ENCODE measurements at places on chromosomes 6 and 20. TPM values are rescaled to one million over a fixed set of nuclear protein-coding genes. Genes with fewer than 3 reads are reported as not detected.

RAB44 gene
- 0.11 TPM for total RNA-seq

GLP1R gene
- total RNA-seq, result 1.8 TPM

GRCh38 chr20:21562656-21563055 lies 48.8 kb upstream of the NKX2-2 start:
- H3K4me1 ChIP-seq, result no peaks in the 10 kb centered on the region
- no peak for DNase-seq
- no peaks in the 10 kb centered on the region for H3K27me3 ChIP-seq
- H3K36me3 ChIP-seq, result no peaks in the 10 kb centered on the region

- no peak overlapping the region for H3K27ac ChIP-seq
- no peaks in the 10 kb centered on the region for H3K27me3 ChIP-seq
- H3K4me1 ChIP-seq, result no peaks in the 10 kb centered on the region
- no peak overlapping the region for H3K4me3 ChIP-seq
- DNase-seq, result no peak
These were observed 40.1 kb downstream of the ADNP start for GRCh38 chr20:50891138-50891537.

MEA1 gene
- total RNA-seq, result 91.2 TPM

NMBR gene
- not detected for total RNA-seq

CPXM1 gene
- 57.1 TPM for total RNA-seq

GRCh38 chr20:20265210-20265609 lies 102.7 kb upstream of the INSM1 start:
- no peaks in the 10 kb centered on the region for H3K36me3 ChIP-seq
- no peak overlapping the region for H3K27ac ChIP-seq
- H3K4me3 ChIP-seq, result no peak overlapping the region

SLC32A1 gene
- total RNA-seq, result 0.09 TPM

GRCh38 chr20:63178446-63178820 lies 37.5 kb downstream of the YTHDF1 start:
- H3K4me3 ChIP-seq, result peak overlapping the region; percentile 49

GSTA3 gene
- not detected for total RNA-seq

GRCh38 chr20:19929481-19930145 lies 87.5 kb upstream of the NAA20 start:
- H3K4me3 ChIP-seq, result no peak overlapping the region
- H3K27me3 ChIP-seq, result no peaks in the 10 kb centered on the region
- no peaks in the 10 kb centered on the region for H3K36me3 ChIP-seq

- H3K36me3 ChIP-seq, result peaks cover 6% of the 10 kb centered on the region
- peaks cover 5% of the 10 kb centered on the region for H3K4me1 ChIP-seq
- no peak overlapping the region for H3K4me3 ChIP-seq
- H3K27me3 ChIP-seq, result no peaks in the 10 kb centered on the region
- H3K27ac ChIP-seq, result no peak overlapping the region
These were observed 158.6 kb downstream of the LAMA2 start for GRCh38 chr6:129041563-129041962.

FOXO3 gene
- total RNA-seq, result 18.1 TPM

GRCh38 chr6:91031581-91031980 lies 444.7 kb upstream of the MAP3K7 start:
- peak overlapping the region; percentile 19 for H3K27ac ChIP-seq
- peak; percentile 17 for DNase-seq
- H3K4me1 ChIP-seq, result peaks cover 44% of the 10 kb centered on the region
- no peaks in the 10 kb centered on the region for H3K27me3 ChIP-seq
- H3K4me3 ChIP-seq, result no peak overlapping the region

- H3K27me3 ChIP-seq, result no peaks in the 10 kb centered on the region
- DNase-seq, result no peak
- H3K4me3 ChIP-seq, result no peak overlapping the region
- no peak overlapping the region for H3K27ac ChIP-seq
- no peaks in the 10 kb centered on the region for H3K4me1 ChIP-seq
These were observed 172.6 kb upstream of the KCNG1 start for GRCh38 chr20:51195419-51195901.

DNA sequence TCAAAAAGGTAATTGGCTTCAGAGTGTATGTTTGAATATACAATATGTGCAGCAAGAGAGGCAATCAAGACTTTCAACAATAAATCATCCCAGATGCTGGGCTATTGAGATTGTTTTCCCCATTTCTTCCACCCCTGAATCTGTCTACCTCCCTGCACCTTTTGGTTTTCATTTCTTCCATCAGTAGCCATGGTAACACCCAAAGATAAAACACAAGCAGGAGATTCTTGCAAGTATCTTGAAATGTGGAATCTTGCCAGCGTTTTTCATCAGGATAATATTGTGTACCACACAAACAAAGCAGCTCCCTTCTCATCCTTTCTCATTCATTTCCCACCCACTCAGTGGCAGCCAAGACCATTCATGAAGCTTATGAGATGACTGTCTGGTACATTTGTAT lies 73.0 kb upstream of the NRSN1 start:
- no peaks in the 10 kb centered on the region for H3K36me3 ChIP-seq
- H3K27me3 ChIP-seq, result no peaks in the 10 kb centered on the region
- H3K4me1 ChIP-seq, result no peaks in the 10 kb centered on the region
- H3K4me3 ChIP-seq, result no peak overlapping the region
- no peak for DNase-seq

- H3K27ac ChIP-seq, result no peak overlapping the region
- no peak for DNase-seq
These were observed 13.3 kb upstream of the RIPOR2 start for GRCh38 chr6:24949020-24949569.

PSORS1C2 gene
- total RNA-seq, result 0.78 TPM

- no peaks in the 10 kb centered on the region for H3K27me3 ChIP-seq
- peaks cover 23% of the 10 kb centered on the region for H3K36me3 ChIP-seq
- peaks cover 15% of the 10 kb centered on the region for H3K4me1 ChIP-seq
- no peak overlapping the region for H3K4me3 ChIP-seq
- H3K27ac ChIP-seq, result no peak overlapping the region
These were observed 94.9 kb upstream of the POPDC3 start for GRCh38 chr6:105274678-105275077.

GRCh38 chr20:23341073-23341472 lies 9.5 kb upstream of the NXT1 start:
- no peak for DNase-seq
- H3K4me3 ChIP-seq, result no peak overlapping the region
- peaks cover 13% of the 10 kb centered on the region for H3K4me1 ChIP-seq
- no peak overlapping the region for H3K27ac ChIP-seq
- no peaks in the 10 kb centered on the region for H3K36me3 ChIP-seq

GRCh38 chr6:149964308-149965193 lies 808 bp downstream of the ULBP1 start:
- H3K36me3 ChIP-seq, result peaks cover 5% of the 10 kb centered on the region
- H3K27ac ChIP-seq, result no peak overlapping the region

PRSS35 gene
- 3.1 TPM for total RNA-seq

- 0 out of 2 replicates have a peak, but pooled peaks cover 5% of the 10 kb centered on the region for H3K4me1 ChIP-seq
- peaks cover 54% of the 10 kb centered on the region for H3K36me3 ChIP-seq
- H3K27ac ChIP-seq, result no peak overlapping the region
- H3K27me3 ChIP-seq, result no peaks in the 10 kb centered on the region
- DNase-seq, result no peak
These were observed 50.3 kb downstream of the RRBP1 start for GRCh38 chr20:17631576-17632319.

WFDC12 gene
- not detected for total RNA-seq

SLC17A1 gene
- not detected for total RNA-seq

GRCh38 chr6:2182251-2182650 lies 63.2 kb downstream of the GMDS start:
- no peaks in the 10 kb centered on the region for H3K27me3 ChIP-seq
- H3K4me3 ChIP-seq, result no peak overlapping the region
- H3K36me3 ChIP-seq, result peaks cover 18% of the 10 kb centered on the region

LY6G5C gene
- 0.98 TPM for total RNA-seq

- H3K36me3 ChIP-seq, result no peaks in the 10 kb centered on the region
- no peak for DNase-seq
- H3K4me1 ChIP-seq, result peaks cover 21% of the 10 kb centered on the region
- H3K27me3 ChIP-seq, result no peaks in the 10 kb centered on the region
- no peak overlapping the region for H3K4me3 ChIP-seq
- no peak overlapping the region for H3K27ac ChIP-seq
These were observed 39.6 kb upstream of the GFOD1 start for GRCh38 chr6:13526727-13527670.

DEFB110 gene
- total RNA-seq, result not detected

E2F1 gene
- 34.2 TPM for total RNA-seq

DNA sequence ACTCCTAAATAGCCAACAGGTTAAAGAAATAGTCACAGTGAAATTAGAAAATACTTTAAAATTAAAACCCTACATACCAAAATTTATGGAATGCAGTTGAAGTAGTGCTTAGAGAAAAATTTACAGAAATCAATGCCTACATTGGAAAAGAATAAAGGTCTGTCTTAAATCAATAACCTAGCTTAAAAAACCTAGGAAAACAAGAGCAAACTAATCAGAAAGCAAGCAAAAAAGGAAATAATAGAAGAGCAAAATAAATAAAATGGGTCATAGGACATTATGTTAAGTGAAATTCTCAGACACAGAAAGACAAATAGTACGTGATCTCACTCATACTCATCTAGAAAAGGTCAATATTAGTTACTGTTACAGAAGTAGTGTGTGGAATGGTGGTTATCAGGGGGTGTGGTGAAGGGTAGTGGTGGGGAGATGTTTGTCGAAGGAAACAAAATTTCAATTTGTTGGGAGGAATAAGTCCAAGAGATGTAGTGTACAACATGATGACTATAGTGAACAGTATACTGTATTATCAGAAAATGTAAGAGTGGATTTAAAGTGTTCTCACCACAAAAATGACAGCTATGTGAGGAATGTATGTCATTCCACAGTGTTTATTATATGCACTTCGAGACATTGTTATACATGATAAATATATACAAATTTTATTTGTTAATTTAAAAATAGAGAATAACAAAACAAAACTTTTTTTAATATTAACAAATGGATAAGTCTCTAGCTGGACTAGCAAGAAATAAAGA lies 423.6 kb downstream of the CDH26 start:
- H3K4me1 ChIP-seq, result no peaks in the 10 kb centered on the region
- no peak overlapping the region for H3K27ac ChIP-seq
- H3K36me3 ChIP-seq, result peaks cover 8% of the 10 kb centered on the region
- peaks cover 51% of the 10 kb centered on the region for H3K27me3 ChIP-seq
- no peak overlapping the region for H3K4me3 ChIP-seq

GRCh38 chr6:91501930-91502329 lies 915.1 kb upstream of the MAP3K7 start:
- H3K27me3 ChIP-seq, result no peaks in the 10 kb centered on the region
- no peaks in the 10 kb centered on the region for H3K4me1 ChIP-seq
- no peaks in the 10 kb centered on the region for H3K36me3 ChIP-seq

- no peaks in the 10 kb centered on the region for H3K27me3 ChIP-seq
- H3K4me3 ChIP-seq, result no peak overlapping the region
- H3K27ac ChIP-seq, result no peak overlapping the region
- DNase-seq, result no peak
- H3K36me3 ChIP-seq, result no peaks in the 10 kb centered on the region
- H3K4me1 ChIP-seq, result peaks cover 7% of the 10 kb centered on the region
These were observed 256.6 kb downstream of the PLCB1 start for GRCh38 chr20:8388707-8389106.

NFS1 gene
- 36.1 TPM for total RNA-seq

GRCh38 chr6:132530293-132530974 lies 7.6 kb upstream of the TAAR9 start:
- H3K4me3 ChIP-seq, result peak overlapping the region; percentile 62
- peak overlapping the region; percentile 92 for H3K27ac ChIP-seq
- no peaks in the 10 kb centered on the region for H3K27me3 ChIP-seq

GRCh38 chr6:147738099-147738498 lies 229.6 kb downstream of the SAMD5 start:
- no peaks in the 10 kb centered on the region for H3K27me3 ChIP-seq
- no peak for DNase-seq
- H3K4me3 ChIP-seq, result no peak overlapping the region
- H3K36me3 ChIP-seq, result no peaks in the 10 kb centered on the region

DNA sequence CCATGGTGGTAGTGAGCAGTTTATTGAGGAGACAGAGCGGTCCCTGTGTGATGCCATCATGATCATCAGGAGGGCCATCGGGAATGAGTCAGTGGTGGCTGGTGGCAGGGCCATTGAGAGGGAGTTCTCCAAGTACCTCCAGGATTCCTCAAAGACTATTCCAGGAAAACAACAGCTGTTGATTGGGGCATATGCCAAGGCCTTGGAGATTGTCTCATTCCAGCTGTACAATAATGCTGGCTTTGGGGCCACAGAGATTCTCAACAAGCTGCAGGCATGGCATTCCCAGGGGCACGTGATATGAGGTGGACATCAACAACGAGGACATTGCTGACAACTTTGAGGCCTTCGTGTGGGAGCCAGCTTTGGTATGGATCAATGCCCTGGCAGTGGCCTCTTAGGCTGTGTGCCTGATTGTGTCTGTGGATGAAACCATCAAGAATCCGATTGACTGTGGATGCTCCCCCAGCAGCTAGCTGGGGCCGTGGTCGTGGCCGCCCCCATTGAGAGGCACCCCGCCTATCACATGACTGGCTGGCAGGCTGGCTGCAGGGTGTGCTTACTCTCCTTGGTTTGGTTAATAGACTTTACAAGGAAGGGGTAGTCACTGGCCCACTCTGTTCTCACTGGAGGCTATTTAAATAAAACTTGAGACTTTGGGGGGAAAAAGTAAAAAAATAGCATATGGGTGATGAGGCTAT lies 16.7 kb downstream of the RAET1E start:
- no peaks in the 10 kb centered on the region for H3K36me3 ChIP-seq
- DNase-seq, result no peak
- peaks cover 34% of the 10 kb centered on the region for H3K27me3 ChIP-seq
- H3K4me3 ChIP-seq, result no peak overlapping the region

DNA sequence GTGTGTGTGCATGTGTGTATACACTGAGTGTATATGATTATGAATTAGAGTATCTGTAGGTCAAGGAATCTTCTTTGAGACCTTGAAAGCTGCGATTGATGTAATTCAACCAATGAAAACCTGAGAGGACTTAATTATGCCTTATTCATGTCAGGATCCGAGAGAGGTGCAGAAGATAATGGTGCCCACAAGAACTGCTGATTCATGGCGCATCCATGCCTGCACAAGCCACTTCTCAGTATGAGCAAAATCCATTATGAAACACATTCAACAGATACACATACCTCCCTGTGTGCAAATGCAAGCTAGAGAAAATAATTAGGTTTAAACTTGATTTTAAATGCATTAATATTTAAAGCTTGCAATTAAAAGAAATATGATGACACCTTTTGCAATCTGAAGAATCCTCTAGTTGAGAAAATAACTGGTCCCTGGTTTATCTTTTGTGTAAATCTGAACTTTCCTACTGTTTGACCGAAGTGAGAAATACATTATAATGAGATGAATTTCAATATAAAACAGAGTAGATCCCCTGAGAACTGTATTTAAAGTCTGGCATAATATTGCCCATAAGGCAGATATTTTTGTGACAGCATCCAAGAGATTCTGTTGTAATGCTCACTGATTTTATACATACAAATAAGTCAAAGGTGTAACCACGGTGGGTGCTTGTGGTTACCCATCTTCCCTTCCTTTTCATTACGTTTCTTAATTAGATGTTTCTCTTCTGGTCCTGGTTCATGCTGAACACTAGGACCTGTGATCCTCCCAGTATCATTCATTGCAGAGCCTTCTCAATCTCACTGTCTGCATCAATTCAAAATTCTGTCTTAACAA lies 45.6 kb downstream of the LY86 start:
- H3K4me1 ChIP-seq, result peaks cover 35% of the 10 kb centered on the region
- H3K4me3 ChIP-seq, result no peak overlapping the region
- H3K27ac ChIP-seq, result no peak overlapping the region
- H3K27me3 ChIP-seq, result no peaks in the 10 kb centered on the region
